Urothelium cell line (cell line): ENCODE measurements at places on chromosomes 2 and 18.
A peak's percentile ranks its signal among the peaks of the same experiment; 100 is the strongest.

DNA sequence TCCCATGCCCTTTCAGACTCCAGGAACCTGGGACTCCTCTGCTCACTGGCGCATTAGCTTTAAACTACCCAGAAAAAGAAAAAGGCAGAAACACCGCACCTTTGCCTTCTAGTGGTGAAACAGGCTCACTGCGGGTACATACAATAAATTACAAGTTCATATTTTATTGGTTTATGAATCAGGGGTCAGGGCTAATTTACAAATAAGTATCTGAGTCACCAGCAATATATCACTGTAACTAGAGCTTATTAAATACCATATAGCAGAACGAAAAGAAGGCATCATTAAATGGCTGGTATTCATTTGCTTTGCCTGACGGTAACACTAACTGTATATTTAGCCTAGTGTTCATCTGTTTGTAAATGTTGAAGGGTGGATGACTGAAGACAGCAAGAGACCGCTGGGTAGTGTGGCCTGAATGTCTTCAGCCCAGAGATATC is 26.9 kb upstream of the DTNB start:
- DNase-seq = peak; percentile 62

DNA sequence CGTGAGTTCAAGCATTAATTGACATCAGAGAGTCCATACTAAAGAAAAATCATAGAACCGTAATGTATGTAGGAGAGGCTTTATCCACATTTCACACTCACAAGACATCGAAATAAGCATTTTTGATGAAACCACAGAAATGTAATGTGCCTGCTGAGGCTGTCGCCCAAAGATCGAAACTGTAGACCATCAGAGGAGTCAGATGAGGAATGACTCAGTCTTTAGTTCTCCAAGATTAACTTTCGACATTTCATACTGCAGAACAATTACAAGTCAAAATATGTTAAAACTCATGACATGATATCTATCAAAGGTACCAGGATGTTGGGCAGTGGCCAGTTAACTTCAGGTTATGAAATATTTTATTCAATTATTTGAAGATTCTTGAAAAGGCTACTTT is 79.6 kb downstream of the RAB31 start:
- no peak for DNase-seq

DNA sequence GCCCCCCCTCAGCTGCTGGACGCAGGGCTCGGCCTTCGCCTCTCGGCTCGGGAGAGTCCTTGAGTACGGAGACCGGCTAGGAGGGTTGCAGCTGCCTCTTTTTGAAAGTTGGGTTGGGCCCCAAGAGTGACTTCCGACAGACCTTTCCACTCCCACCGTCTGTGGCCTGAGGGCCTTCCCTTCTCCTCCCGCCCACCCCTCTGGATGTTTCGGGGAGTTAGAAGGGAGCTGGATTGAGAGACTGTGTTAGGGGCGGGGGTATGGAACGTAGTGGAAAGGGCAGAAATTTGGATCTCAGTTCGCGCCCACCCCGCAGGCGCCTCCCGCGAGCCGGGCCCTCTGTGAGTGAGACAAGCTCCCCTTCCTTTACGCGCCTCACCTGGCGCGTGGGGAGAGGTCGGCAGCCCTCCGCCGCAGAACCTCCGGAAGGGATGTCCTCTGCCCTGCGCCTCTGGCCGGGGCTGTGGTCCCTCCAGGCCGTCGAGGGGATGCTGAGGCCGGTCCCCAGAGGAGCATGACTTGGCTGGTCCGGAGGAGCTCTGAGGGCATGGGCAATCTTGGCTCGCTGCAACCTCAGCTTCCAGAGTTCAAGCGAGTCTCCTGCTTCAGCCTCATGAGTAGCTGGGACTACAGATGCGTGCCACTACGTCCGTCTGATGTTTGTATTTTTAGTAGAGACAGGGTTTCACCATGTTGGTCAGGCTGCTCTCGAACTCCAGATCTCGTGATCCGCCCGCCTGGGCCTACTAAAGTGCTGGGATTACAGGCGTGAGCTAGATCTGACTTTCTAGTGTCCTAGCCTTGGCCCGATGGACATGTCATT is 15.9 kb downstream of the C2orf74 start:
- no peak for DNase-seq

DNA sequence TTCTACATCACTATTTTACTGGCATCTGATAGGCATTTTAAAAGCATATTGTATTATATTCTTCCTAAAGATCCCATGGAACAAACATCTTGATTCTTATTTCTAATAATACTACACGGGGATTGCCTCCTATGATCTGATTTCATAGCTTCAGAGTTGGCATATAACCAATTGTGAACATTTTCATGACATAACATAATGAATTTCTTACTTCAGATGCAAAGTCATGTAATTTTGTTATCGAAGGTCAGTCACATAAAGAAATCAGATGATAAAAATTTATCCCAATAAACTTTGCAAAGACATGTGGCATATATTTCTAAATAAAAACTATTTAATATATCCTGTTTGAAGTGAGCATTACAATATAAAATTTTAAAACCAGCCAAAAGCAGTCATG is 93.3 kb downstream of the COL5A2 start:
- DNase-seq = no peak

DNA sequence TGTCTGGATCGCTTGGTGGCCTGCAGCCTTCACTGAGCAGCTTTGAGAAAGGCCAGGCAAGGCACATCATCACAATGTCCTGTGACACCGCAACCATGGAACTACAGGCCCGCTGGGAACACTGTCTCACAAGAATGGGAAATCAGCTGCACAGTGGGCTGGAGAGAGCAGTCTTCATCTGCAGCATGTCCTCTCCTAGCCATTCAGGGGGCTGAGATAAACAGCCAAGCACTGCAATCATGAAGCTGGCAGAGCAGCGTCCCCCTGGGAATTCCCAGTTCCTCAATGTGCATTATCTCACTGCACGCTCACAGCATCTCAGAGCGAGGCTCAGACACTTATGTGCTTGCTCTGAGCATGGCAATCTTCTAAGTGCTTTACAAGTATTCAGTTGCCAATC is 1.9 kb downstream of the CMPK2 start:
- DNase-seq = no peak
